ENCODE measurements at places on chromosomes 4 and X. TPM values are rescaled to one million over a fixed set of nuclear protein-coding genes. Genes with fewer than 3 reads are reported as not detected.

DTHD1 gene
- total RNA-seq = 0.51 TPM

DNA sequence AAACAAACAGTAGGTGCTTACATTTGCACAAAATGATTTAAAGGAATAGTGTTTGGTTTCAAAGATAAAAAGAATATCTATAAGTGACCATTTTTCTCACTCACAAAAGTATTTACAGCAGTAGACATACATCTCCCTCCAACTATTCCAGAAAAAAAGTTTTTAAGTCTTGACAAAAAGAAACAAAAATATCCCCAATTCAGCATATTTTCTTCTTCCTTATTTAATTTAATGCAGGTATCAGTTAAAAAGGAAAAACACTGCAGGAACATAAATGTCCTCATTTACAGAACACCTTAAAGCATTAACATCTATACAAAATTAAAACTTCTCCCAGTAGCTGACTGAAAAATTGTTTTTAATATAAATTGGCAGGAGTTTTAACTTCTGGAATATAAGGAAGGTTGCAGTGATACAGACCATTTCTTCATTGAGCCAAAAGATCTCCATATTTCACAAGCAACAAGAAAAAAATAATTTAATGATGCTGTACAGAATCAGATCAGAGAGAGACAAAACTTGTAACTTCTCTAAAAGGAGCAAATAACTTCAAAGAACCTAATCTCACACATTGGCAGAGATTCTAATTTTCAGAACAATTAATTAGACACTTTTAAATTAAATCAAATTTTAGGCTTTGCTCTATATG is 4.3 kb downstream of the MAB21L2 start:
- DNase-seq = no peak

- peak; percentile 88 for DNase-seq
Measured at GRCh38 chrX:68498508-68499379, at the start of gene YIPF6. Gene YIPF6, plus strand, starts transcription at chrX:68499051. Its CDS starts 16 bp downstream, at chrX:68499067.

GRCh38 chr4:623914-624566 is 1.3 kb upstream of the PDE6B start:
- no peak for DNase-seq

PNCK gene
- total RNA-seq = 0.92 TPM

USP17L21 gene
- total RNA-seq = not detected

DNA sequence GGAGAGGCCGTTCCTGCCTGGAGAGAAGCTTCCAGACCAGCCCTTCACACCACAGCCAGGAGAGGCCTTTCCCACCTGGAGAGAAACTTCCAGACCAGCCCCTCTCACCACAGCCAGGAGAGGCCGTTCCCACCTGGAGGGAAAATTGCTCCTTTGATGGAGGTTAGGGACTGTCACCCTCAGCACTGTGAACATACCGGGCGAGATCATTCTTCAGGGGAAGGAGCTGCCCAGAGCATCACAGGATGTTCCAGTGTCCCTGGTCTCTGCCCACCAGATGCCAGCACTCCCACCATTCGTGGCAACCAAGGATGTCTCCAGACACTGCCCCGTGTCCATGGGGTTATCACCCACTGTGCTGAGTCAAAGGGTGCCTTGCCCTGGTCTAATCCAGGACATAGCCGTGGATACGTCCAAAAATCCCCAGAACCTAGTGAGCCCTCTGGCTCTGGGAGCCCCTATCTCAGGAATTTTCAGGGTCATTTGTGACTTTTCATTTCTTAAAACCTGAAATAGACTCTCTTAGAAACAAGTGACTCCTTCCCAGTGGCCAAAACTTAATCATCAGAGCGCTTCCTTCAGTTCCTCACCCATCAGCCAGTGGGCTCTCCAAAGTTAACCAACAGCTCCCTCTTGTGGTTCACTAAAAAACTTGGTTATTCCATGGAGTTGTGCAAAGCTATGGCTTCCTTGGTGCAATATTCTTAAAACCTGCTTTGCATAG is 80.2 kb downstream of the CRMP1 start:
- DNase-seq = peak; percentile 87

- peak; percentile 63 for DNase-seq
Measured at GRCh38 chr4:129092631-129093190, 628 bp downstream of the SCLT1 start.

GRCh38 chr4:25859429-25860148 is 3.2 kb downstream of the SEL1L3 start:
- no peak for DNase-seq

DNA sequence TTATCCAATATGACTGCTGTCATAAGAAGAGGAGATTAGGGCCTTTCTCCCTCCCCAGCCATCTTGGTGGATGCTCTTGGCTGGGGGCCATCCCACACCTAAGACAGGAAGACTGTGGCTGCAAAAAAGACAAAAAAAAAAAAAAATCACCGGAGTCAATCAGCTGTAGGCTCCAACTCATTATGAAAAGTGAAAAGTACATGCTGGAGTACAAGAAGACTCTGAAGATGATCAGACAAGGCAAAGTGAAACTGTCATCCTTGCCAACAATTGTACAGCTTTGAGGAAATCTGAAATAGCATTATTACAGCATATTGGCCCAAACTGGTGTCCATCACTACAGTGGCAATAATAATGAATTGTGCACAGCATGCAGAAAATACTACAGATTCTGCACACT is 5.2 kb downstream of the EGFL6 start:
- DNase-seq = no peak

GRCh38 chrX:48487362-48487798 is 11.4 kb downstream of the FTSJ1 start:
- DNase-seq = no peak

VCX gene
- total RNA-seq = not detected

GRCh38 chr4:128854433-128854832 is 44.9 kb downstream of the JADE1 start:
- no peak for DNase-seq

DACH2 gene
- total RNA-seq = 0.72 TPM

DNA sequence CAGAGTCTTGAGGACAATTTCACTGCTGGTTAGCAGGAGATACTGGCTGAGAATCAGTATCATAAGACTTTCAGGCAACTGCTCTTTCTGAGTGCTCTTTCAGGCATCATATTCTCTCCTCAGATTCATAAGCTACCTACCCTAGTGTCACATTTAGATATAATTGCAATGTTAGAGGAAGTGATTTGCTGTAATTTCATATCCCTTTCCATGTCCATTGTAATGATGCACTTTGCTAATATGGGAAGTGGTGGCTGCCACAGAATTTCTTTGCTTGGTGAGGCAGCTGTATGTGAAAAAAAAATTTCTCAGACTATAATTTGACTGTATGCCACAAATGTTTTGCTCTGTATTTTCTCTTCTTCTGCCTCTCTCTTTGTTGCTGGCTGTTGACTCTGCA is 63.3 kb downstream of the DOCK11 start:
- no peak for DNase-seq

GRCh38 chr4:90357117-90357710 is 230.0 kb downstream of the CCSER1 start:
- DNase-seq = peak; percentile 71

NPY1R gene
- 6.3 TPM for total RNA-seq

STPG2 gene
- total RNA-seq = 0.31 TPM

RNF175 gene
- 3.8 TPM for total RNA-seq

Data from tongue (tissue), 3 donors.